ENCODE measurements at places on chromosomes 16 and 17.

DNA sequence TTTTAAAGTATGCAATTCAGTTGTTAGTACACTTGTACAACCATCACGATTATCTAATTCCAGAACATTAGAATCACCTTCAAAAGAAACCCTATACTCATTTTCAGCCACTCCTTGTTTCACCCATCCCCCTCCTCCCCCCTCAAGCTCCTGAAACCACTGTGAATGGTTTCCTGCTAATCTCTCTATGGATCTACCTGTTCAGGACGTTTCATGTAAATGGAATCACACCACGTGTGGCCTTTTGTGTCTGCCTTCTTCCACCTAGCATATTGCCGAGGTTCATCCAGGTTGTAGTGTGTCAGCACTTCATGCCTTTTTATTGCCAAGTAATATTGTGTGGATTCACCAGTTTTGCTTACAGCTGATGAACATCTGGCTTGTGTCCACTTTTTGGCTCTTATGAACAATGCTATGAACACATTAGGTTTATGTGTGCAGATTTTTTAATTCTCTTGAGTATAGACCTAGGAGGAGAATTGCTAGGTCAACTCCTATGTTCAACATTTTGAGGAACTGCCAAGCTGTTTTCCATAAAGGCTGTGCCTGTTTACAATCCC, 17.8 kb downstream of the EIF4A3 start:
- DNase-seq: no peak

DNA sequence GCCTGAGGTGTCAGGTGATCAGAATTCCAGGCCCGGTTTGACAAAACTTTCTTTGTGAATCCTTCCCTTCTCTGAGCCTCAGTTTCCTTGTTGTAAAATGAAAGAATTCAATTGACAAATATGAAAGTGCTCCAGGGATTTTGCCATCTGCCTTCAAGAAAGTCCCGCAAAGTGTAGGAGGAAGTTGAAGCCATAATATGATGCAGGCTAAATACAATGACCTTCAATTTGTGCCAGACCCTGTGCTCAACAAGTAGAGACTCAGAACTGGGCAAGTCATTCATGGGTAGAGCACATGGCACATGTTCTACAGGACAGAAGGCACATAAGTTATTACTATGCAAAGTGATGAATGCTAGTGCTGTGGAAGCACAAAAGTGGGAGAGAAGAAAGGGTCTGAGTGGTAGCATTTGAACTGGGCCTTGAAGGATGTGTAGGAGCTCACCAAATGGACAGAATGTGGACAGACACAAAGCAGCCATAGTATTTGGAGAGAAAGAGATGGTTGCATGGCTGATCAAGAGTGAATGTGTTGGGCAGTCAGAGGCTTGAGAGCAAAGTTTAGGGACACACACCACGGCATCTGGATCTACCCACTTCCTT, 2.4 kb upstream of the SCIMP start:
- no peak for DNase-seq

DNA sequence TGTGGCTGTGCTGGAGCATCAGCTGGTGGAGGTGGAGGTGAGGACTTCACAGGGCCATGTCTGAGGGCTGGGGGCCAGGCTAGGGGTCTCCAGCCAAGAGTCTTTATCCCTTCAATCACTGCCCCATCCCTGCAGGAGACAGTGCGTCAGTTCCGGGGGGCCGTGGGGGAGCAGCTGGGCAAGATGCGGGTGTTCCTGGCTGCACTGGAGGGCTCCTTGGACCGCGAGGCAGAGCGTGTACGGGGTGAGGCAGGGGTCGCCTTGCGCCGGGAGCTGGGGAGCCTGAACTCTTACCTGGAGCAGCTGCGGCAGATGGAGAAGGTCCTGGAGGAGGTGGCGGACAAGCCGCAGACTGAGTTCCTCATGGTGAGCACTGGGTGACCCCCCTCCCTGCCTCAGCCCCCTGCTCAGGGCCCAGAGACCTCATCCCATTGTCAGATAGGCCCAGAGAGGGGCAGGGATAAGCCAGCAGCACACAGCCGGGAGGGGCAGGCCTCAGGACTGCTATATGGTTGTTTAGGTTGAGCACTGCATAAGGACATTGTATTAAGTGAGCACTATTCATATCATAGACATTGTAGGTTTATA, 2.3 kb upstream of the PYDC1 start:
- no peak for DNase-seq

DNA sequence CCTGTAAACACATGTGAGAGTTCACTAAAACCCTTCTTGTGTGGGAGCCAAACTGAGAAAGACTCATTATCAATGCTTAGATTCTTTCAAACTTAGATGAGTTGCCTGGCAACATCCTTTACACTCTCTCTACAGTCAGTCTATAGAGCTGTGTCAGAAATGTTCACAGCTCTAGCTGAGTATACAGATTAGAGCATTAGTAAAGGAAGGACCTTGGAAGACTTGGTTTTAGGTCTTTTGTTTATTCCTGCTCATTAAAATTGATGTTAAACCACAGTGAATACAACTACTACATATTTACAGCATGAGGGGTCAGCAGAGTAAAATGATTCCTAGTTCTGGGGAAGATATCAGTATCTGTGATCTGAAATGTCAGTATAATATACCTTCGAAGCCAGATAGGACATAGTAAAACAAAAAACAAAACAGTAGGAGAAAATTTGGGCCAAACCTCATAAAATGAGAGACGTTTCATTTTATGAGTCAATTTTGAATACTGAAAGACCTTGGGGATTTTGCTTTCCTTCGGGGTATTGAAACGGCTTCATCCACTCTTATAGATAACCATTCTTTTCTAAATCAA, 186.0 kb downstream of the TANC2 start:
- DNase-seq: no peak

- no peak for DNase-seq
Observed at GRCh38 chr17:2090804-2091534, 36.1 kb downstream of the HIC1 start.

DNA sequence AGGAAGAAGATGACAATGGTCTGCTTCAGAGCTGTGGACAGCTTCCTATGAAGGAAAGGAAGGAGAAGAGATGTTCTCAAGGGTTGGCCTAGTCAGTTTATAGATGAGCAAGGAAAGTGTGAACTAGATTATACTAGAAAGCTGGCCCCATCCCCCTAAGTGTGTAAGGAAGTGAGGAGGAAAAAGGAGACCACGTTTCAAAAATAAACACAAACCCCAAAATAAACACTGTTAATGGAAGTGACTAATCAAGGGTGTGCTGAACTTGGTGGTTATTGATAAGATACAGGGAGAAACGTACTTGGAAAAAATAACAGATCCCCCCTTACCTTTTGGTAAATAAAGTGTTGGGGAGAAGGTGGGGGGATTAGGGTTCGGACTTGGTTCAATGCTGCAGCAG, 267.1 kb downstream of the SOX9 start:
- DNase-seq: no peak

DNA sequence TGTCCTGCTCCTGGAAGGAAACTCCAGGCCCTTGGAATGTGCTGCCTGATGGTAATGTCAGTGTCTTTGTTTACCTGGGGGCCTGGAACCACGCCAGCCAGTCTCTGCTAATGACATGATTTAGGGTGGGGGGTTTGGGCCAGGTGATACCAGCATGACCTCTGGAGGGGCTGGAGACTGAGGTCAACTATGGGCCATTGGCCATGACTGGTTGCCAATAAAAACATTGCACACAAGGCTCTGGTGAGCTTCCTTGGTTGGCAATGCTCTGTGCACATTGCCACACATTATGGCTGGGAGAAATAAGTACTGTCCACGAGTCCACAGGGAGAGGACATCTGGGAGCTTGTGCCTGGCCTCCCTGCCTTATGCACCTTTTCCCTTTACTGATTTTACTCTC, 52.5 kb downstream of the LITAF start:
- DNase-seq: no peak

GRCh38 chr16:68071518-68071901, 13.7 kb upstream of the NFATC3 start:
- no peak for DNase-seq

DNA sequence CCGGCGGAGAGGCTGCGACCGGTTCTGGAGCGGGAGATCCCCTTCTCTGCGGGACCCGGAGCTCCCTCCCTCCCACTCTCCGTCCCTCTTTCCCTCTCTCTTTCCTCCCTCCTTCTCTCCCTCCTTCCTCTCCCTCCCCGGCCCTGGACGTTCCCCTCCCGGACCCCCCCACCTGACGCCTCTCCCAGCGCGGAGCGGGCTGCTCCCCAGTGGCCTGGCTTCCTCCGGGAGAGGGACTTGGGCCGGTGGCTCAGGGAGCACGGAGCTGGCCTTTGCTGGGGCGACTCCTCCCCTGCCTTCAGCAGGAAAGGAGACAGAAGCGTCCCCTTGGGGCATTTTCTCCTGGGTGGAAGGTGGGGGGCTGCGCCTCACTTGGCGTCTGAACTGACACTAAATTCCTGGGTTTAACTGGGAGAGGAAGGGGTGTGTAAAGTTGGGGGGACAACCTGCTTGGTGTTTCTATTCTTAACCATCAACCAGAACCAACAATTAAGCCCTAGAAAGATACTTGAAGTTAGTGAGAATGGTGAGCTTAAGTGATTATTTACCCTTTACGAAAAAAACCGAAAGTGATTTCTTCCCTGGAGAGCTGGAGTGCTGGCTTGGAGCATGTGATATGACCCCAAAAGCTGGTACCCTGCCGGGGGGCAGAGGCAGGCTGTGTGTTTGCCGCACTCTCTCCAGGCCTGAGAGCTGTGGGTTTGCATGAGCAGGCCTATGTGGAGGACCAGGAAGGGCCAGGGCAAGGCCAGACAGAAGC, 775 bp downstream of the SPIRE2 start:
- DNase-seq: no peak
